Activated T-cell treated with anti-CD3 and anti-CD28 coated beads, Interleukin-2, amount 50 U/mL, for 4 hours (primary cell): ENCODE measurements at places on chromosomes 11 and 22. TPM values are rescaled to one million over a fixed set of nuclear protein-coding genes. Genes with fewer than 3 reads are reported as not detected.

Gene OR51I1
- total RNA-seq = not detected

- DNase-seq = no peak
Measured at GRCh38 chr11:8234425-8234821, 29.3 kb downstream of the LMO1 start.

DNA sequence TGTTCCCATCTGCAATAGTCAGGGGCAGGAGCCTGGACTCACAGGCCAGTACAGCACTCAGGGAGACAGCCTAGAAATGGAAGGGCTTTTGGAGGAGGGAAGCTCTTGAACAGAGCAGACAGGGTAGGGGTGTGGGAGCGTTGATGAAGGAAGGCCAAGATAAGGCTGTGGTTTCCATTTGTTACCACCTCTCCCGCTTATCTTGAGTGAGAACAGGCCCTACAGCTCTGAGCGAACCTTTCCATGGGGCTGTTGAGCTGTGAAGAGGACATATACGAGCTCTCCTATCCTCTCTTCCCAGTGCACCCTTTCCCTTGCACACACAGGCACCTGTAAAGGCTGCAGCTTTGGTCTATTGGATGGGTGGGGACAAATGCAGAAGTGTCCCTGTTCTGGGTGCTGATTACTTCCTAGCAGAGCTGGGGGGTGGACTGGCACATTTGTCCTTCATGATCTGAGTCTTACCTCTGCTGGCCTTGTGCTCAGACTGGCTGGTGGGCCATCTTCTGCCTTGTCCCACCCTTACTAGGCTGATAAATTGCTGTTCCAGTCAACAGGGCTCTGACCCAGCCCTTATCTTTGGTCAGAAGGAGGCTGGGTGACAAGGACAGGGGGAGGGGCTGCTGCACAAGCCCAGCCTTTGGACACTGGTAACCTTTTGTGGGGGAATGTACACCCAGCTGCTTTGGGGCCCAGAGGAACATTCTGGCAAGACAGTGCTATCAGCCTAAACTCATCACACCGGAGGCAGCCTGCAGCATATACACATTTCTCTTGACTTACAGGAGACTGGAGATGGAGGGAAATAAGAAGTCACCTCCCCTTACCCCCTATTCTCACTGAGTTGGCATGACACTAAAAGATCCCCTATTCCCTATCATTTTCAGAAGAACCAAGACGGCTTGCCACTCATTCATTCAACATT lies 80.1 kb upstream of the NNMT start:
- DNase-seq = no peak

Gene CDON
- total RNA-seq = 3.3 TPM

DNA sequence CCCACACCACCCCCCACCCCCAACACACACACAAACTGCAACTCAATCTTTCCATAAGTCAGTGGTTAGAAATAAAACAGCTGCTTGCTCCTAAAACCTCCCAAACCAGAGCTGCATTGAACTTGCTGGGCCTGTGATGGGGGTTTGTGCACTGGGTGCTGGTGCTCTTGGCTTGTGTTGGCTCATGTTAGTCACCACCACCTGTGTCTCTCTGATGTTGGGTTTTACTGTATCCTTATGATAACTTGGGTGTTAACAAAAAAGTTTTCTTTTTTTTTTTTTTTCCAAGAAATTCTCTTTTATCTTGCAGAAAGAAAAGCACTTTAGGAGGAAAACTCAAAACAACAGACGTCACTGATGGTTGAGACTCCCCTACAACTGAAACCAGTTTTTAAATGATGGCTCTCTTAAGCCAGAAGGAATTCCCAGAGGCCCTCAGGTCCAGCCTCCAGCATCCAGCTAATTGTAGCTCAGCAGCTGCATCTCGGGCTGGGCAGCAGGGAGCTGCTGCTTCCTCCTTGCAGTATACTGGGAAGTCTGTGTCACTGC lies 79.9 kb upstream of the DRD2 start:
- no peak for DNase-seq

DNA sequence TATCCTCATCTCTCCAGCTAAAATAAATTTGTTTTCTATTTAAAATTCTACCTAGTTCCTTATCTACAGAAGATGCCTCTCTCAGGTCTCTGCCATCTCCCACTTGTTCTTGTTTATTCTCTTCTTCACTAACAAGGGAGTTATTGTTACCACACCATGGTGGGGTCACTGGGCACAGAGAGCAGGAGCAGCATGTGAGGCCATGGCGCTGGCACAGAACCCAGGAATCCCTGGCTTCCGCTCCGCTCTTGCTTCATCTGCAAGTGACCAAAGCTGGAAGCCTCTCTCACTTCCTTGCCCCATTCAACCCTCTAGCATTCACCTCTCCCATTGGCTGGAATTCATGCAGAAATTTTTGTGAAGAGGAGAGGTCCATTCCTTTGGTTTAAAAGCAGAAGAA lies 190.7 kb upstream of the NCAM1 start:
- DNase-seq = no peak

DNA sequence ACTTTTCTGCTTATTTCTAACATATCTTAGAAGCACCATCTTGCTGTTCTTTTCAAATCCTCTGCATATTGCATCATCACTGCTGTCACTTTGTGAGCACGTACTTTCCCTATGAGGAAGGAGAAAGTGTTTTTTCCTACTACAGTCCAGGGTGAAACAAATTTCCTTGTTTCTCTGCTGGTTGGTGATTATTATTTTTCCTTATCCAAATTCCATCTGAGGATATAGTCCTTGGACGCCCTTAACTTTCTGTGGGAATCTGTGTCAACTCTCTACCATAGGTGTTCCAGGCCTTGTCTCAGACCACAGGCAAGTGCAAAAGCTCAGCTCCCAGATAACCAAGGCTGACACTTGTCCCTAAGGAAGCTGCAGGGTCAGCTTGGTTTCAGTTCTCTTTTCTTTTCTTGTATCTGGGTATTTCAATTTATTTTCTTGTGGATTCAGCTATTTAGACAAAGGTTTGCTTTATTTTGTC lies 29.4 kb upstream of the LYVE1 start:
- DNase-seq = no peak

Gene FZD4
- total RNA-seq = 0.08 TPM

DNA sequence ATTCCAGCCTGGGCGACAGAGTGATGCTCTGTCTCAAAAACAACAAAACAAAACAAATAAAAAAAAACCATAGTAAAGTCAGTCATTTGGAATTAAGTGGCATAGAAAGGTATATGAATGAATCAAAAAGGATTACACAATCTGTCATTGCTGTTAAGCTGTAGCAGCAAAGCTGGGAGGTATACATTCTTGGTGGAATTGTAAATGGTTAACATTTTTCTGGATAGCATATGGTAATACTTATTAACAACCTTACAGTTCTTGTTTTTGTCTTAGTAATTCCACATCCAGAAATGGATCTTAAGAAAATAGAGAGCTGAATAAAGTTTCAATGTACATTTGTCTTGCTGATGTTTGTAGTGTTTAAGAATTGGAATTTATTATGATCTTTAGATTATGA lies 30.0 kb downstream of the DDX10 start:
- DNase-seq = no peak

- no peak for DNase-seq
Measured at GRCh38 chr11:28542561-28542960, 434.4 kb downstream of the METTL15 start.

- DNase-seq = no peak
Measured at GRCh38 chr11:7892059-7892699, 38.9 kb downstream of the OR10A6 start.
